SK-MEL-5 (cell line): ENCODE measurements at places on chromosomes 3 and 15. TPM values are rescaled to one million over a fixed set of nuclear protein-coding genes. Genes with fewer than 3 reads are reported as not detected.

The CP gene
- total RNA-seq: 0.43 and 0.53 TPM in 2 replicates

DNA sequence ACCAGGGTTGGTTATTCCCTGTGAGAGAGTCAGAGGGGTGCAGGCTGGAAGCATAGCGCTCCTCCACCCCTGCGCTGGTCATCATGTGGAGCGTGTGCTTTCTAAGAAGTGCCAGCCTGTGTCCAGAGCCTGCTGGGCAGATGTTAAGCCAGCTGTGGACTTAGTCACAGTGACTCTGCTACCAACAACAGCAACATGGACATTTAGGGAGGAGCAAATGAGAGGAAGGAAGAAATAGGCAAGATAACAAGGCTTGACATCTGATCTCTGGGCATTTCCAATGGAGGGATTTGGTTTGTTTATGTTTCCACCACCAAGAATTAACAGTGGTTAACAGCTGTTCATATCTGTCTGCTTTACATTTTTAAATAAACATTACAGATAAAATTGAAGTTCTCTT lies 36.4 kb upstream of the MYZAP start:
- no peak for DNase-seq

DNA sequence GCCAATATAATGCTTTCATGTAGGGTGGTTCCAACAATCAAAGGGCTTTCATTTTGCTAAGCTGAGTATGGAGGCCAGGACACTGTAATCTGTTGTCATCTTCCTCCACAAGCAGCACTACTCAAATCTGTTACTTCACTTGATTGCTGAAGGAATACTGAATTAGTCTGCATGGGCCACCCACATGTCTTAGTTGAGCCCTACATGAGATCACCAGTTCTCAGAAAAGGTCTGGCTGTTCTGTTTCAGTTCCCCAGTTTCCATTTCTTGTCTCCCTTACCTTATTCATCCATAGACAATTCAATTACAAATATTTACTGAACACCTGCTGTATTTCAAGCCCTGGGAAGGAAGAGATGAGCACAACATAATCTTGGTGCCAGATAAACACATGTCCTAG lies 119.2 kb downstream of the FHIT start:
- no peak for DNase-seq

DNA sequence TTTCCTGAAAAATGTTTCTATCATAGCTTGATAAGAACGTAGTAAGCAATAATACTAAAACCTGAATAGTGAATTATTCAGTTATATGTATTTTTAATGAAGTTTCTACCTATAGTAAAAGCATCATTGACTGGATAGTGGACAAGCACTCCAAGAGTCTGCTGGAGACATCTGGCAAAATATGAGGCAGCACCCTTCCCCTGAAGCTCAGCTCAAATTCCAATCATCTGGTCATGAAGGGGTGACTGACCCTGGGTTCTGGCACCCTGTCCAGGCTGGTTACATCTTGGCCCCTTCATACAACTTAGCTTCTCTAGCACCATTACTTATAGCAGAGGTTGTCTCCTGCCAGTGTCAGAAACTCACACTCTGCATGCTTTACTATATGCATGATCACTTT lies 455.4 kb downstream of the RAP2B start:
- no peak for DNase-seq

DNA sequence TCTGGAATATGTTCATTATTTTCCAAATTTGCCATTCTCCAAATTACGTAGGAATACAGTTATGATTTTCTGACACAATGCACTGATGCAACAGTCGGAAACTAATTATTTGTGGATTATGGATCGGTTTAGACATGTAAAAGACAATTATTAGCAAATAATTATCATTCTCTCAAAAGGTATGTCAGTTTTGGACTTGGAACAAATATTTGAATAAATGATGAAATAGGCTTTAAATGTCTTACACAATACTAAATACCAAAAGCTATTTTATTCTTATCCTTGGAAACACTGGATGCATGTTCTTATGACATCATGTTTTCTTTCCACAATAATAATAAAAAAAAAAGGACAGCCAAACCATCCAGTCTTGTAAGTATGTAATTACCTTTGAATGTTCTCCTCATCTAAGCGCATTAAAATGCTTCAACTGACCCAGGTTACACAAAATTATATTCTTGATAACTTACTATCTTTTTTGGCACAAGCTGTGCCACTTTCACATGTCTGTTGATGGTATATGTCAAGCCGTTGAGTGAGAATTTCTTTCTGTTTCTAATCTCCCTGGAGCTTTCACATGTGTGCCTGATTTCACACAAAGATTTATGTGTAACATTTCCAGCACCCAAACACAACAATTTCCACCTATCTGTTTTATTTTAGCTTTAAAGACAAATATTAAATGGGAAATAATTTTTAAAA lies 238.5 kb upstream of the ZNF385D start:
- DNase-seq: no peak

The GCSAM gene
- not detected in 2 replicates for total RNA-seq

DNA sequence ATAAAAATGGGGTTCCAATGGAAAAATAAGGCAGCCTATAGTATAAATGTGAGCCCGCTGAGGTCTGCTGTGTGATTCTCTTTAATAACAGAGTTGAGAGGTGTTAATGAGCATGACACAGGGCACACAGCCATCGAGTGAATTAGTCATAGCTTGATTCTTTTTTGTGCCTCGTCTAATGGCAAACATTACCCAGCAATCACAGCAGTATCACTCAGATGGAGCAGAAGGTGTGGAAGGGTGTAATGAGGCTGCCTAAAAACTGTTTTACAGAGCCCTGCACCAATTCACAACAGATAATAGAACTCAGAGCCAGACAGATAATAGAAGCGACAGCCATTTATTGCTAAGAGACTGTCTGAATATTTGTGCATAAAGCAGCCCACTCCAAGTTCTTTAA lies 178.6 kb upstream of the TPRG1 start:
- DNase-seq: no peak

DNA sequence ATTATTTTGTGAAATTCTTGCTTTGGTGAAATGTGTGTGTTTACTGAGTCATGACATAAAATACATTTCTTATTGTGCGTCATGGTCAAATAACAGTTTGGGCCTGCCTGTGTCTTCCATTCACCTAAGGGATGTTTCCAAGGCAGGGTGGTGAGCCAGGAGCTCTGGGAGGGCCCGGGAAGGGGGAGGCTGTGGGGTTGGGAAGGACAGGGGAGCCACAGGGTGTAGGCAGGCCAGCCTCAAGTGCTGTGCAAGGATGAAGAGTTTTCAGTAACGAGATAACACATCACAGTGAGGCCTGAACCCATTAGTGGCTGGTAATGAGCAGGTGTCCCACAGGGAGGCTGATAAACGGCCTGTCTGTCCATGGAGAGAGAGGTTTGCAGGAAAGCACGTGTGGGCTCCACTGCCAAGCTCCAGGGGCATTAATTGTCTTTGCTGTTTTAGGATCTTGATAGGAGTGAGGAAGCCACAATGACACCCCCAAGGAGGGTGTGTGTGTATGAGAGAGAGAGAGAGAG lies 35.6 kb upstream of the SEC13 start:
- DNase-seq: no peak

DNA sequence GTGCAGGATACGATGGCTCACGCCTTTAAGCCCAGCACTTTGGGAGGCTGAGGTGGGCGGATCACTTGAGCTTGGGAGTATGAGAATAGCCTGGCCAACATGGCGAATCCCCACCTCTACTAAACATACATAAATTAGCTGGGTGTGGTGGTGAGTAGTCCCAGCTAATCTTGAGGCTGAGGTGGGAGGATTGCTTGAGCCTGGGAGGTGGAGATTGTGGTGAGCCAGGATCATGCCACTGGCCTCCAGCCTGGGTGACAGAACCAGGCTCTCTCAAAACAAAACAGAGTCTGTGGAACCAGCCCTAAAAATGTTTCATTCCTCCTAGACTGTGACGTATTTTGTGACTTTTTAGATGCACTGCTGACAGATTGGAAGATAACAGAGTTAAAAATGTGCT lies 34.3 kb upstream of the RAD51 start:
- DNase-seq: no peak

The GOLGA6D gene
- total RNA-seq: not detected in 2 replicates

The NUP210 gene
- 14.9 and 19.4 TPM in 2 replicates for total RNA-seq

GRCh38 chr15:84081391-84082168 lies 154.0 kb upstream of the GOLGA6L4 start:
- no peak for DNase-seq

- peak; percentile 36 for DNase-seq
Observed at GRCh38 chr3:16723978-16724377, 118.8 kb upstream of the DAZL start.

The UBL7 gene
- total RNA-seq: 87.2 and 88.9 TPM in 2 replicates

The STRA6 gene
- total RNA-seq: not detected in 2 replicates

The SUCNR1 gene
- total RNA-seq: 0.03 TPM in 1 of 2 replicates, not detected in the other

The OTOL1 gene
- 0.16 and 0.32 TPM in 2 replicates for total RNA-seq

DNA sequence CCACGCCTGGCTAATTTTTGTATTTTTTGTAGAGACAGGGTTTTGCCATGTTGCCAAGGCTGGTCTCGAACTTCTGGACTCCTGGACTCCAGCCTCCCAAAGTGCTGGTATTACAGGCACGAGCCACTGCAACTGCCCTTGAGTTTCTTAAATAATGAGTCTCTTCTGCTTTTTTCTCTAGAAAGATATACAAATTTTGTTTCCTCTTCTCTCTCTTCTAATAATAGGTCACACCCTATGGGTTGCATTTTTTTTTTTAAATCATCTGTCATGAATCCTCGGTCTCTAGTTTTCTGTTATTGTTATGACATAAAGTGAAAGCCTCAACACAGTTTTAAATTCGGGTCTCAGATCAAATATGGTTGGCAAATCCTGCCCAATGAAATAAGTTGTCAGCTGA lies 111.2 kb downstream of the IL12A start:
- DNase-seq: no peak

GRCh38 chr3:87037652-87038051 lies 46.7 kb upstream of the VGLL3 start:
- no peak for DNase-seq

DNA sequence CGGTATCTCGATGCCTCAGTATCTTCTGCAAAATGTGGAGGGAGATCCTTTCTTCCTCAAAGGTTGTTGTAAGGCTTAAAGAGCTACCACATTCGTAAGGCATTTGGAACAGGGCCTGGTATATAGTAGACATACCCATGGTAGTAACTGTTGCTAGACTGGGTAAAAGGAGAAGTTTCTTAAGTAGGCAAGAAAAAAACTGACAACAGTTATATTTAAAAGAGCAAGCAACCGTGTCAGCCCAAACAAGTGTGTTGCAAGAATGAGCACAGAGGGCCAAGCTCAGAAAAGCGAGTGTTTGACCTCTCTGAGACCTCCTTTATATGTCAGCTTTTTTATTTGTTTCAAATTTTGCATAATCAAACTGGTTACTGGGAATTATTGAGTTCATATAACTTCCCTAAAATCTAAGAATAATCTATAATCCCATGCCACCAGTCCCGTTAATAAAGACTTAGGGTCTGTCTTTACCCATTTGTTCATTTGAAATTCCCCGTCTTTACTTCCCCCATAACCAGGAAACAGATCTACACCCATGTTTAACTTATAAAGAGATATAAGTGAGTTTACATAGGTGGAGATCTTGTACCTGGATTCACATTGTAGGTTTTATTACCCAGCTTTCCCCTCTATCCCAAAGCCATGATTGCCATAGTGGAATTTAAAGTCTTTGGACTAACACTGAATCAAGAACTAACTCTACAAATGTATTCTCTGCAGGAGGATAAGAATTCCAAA lies 7.3 kb downstream of the B3GNT5 start:
- DNase-seq: no peak

The ZIC4 gene
- 0.13 TPM in 1 of 2 replicates, not detected in the other for total RNA-seq

DNA sequence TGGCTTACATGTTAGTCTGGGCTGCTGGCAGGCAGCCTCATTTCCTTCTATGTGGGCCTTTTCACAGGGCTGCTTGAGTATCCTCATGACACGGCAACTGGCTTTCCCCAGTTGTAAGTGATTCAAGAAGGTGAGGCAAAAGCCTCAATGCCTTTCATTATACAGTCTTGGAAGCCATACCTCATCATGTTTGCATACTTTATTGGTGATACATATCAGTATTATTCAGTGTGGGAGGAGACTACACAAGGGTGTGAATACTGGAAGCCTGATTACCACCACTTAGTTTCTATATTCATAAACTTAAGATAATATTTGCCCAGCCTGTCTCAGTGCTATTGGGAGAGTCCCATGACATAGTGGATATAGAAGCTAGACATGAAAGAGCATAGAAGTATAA lies 346.8 kb downstream of the SOX2 start:
- DNase-seq: no peak

DNA sequence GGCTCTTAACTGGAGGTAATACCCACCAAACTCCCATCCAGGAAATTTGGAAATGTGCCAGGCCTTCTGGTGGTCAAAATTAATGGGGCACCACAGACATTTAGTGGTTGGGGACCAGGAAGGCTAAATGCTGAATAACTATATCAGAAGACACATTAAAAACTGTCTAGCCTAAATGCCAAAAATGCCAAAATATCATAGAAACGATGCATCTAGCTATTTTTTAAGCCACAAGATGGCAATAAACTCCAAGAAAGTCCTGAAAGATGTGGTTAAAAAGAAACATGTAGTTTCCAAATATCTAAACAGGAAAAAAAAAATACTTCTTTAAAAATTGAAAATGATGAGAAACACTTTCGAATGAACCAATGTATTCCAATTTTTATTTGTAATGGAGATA lies 19.9 kb downstream of the CCDC14 start:
- DNase-seq: peak; percentile 44

GRCh38 chr3:4885316-4885715 lies 93.9 kb upstream of the BHLHE40 start:
- DNase-seq: no peak
